Esophagus squamous epithelium (tissue), 5 donors: ENCODE measurements at places on chromosomes 2 and 18. TPM values are rescaled to one million over a fixed set of nuclear protein-coding genes. Genes with fewer than 3 reads are reported as not detected.

ZNF385B gene
- 3.1 TPM for total RNA-seq

MYO7B gene
- not detected for total RNA-seq

SLC38A11 gene
- total RNA-seq: not detected

SCN9A gene
- 1.9 TPM for total RNA-seq

IL18R1 gene
- total RNA-seq: 2.3 TPM

DGKD gene
- total RNA-seq: 4.7 TPM

- DNase-seq: no peak
These were observed 92.3 kb upstream of the PKDCC start for GRCh38 chr2:41955316-41956043.

- DNase-seq: no peak
These were observed 121.7 kb upstream of the B3GNT2 start for GRCh38 chr2:62074233-62074632.

- DNase-seq: no peak
These were observed 428.1 kb downstream of the SETBP1 start for GRCh38 chr18:45108754-45109153.

DNA sequence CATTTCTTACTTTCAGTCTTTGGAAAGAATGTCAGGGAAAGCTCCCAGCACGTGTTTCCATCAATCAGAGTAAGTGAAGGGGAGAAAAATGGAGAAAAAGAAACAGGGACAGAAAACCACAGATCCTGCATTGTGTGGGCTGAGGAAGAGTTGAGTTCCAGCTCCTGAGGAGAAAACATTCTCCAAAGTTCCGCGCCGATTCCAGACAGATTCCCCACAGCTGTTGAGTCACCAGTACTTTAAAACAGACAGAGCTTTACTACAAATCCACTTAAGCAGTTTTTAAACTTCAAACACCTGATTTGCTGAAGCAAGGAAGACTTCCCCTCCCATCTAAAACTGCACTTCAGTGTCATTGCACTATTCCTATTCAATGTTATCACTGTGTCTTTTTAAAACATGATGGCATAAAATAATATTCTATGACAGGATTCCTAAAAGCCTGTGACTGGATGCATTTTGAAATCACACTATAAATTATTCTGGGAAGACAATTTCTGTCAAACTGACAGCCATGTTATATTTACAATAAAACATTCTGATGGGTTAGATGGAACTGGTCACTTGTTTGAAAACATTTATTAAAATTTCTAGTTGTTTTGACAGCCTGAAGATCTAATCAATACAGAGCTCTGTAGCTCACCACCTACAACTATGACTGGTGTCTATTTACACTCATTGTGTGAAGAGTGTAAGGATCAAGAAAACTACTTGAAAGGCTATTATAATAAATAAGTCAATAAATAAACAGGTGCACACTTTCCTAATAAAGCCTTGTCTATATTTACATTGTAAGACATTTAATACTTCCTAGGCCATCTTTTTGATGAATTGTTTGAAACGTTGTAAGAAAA, 40.9 kb downstream of the TCF4 start:
- no peak for DNase-seq

DNA sequence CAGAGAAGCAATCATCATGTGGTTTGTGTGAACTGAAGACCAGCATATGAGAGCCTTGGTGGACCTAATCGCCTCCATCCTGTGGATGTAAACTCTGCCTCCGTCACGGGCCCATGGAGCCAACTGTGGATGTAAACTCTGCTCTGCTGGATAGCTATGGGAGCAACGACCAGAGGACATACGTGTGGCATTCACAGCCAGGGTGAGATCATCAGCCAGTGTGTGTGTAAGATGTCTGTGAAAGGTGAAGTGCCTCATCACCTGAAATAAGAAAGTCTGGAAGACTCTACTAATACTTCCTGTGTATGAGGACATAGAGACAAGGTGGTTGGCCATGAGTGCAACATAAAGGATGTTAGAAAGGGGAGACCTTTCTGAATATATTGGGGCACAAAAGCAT, 63.5 kb downstream of the CYB5A start:
- DNase-seq: no peak

- no peak for DNase-seq
These were observed 78.9 kb downstream of the LIPG start for GRCh38 chr18:49640741-49641140.

DNA sequence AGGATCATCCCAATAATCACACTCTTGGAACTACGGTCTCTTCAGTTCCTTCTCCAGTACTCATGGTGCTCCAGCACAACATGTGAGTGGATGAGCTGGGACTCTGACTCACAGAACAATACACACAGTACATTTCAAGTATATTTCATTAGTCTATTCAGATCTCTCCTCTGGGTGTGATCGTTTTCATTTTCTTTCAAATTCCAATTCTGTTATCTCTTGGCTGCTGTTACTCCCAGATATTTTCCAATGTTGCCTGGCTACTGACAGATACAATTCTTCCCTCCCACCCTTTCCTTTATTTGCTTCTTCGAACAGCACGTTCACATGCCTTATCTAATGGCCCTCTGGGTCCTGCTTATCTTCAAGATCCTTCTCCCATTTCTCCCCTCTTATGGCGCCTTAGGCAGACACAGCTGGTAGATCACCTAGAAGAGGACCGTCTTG, 216.0 kb downstream of the ACKR3 start:
- DNase-seq: no peak

GRCh38 chr2:161415034-161415986, 787 bp upstream of the TBR1 start:
- no peak for DNase-seq

- DNase-seq: no peak
These were observed 1.1 kb upstream of the GBX2 start for GRCh38 chr2:236169151-236169721.

DNA sequence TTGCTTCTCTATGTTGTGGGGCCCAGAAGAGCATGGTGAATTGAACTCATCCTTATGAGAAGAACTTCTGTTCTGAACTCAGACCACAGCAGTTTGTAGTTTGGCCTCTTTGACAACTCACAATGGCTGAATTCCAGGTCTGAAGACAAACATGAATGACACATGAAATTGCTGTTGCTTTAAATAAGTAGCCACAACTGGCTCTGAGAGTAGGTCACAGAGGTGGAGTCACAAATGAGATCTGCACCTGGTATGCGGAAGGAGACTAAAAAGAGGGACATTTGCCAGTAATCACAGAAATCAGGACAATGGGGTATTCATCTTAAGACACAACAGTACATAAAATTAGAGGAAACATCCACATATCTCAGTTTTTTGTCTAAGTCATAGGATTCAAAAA, 290.3 kb upstream of the MMADHC start:
- no peak for DNase-seq

DNA sequence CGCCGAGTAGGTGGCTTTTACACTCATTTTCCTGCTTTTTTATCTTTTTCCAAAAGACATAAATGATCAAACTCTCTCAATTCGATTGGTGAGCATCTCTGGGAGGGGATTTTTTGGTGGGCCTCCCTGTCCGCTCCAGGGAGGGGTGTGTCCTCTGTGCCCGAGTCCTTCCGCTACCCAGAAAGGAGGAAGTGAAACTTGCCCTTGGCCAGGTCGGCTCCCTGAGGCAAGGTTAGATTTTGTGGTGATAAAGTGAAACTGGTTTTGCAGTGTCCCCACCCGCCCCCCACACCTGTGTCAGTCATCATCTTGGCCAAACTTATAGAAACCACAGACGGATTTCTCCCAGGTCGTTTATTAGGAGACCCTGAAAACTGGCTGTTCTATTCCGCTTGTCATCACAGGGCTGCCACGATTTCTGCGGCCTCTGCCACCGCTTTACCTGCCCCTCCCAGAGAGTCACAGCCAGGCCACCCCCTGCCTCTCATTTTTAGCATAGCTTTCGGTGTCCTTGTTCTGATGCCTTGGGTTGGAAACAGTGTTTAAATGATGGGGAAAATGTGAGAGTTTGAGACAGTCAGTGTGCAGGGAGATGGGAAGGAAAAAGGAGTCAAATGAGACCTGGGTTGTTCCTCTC, 93.6 kb downstream of the SH3BP4 start:
- no peak for DNase-seq

DNA sequence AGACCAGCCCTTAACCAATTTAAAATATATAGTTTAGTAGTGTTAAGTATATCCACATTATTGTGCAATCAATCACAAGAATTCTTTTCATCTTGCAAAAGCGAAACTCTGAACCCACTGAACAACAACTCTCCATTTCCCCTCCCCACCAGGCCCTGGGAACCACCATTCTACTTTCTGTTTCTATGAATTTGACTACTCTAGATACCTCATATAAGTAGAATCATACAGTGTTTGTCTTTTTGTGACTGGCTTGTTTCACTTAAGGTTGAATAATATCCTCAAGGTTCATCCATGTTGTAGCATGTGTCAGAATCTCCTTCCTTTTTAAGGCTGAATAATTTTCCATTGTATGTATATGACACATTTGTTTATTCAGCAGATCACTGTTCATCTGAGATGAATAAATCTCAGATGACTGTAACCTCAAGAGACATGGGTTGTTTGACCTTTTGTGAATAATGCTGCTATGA, 8.1 kb upstream of the SOS1 start:
- DNase-seq: no peak

DNA sequence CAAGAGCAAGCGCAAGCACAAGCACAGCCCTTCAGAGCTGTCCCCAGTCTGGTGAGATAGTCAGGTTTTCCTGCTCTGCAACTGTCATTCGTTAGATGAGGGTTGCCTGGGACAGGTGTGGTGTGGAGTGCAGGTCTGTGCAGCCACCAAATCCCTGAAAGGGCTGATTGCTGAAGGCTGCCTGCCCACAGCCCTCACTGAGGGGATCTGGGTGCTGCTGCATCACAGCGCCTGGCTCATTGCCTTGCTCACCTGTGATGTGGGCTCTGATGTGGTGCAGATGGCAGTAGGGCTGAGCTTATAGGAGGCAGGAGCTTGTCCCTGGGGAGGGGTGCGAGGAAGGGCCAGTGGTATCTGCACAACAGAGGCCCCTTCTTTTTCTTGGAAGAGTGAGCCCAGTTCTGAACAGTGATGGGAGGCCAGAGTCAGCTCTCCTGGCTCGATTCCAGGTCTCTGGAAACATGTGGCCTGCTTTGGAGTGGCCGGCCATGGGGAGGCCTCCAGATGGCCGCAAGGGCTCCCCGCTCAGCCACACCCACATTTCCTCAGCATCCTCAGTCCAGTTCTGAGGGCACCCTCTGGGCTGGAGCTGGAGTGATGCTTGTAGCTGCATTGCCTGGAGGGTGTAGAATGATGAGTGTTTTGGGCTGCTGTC, 11.4 kb downstream of the UBE2F start:
- no peak for DNase-seq

DNA sequence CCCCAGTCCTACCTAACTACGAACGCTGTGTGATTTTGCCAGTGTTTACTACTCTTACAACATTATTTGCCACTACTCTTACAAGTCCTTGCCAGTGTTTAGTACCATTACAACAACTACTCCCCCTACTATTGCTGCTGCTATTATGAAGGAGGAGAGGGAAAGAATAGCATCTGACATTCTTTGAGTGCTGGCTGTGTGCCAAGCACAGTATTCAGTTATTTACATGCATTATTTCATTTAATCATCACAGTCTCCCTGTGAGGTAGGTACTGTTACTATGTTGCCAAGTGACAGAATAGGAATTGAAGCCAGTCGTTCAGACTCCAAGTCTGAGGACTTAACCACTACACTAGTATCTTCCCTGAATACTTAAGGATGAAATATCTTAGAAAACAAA, 185.9 kb upstream of the FOSL2 start:
- DNase-seq: no peak
